ENCODE measurements at places on chromosomes 2 and 18.

- DNase-seq = no peak
These were observed 2.4 kb downstream of the MOGAT1 start for GRCh38 chr2:222673883-222674282.

DNA sequence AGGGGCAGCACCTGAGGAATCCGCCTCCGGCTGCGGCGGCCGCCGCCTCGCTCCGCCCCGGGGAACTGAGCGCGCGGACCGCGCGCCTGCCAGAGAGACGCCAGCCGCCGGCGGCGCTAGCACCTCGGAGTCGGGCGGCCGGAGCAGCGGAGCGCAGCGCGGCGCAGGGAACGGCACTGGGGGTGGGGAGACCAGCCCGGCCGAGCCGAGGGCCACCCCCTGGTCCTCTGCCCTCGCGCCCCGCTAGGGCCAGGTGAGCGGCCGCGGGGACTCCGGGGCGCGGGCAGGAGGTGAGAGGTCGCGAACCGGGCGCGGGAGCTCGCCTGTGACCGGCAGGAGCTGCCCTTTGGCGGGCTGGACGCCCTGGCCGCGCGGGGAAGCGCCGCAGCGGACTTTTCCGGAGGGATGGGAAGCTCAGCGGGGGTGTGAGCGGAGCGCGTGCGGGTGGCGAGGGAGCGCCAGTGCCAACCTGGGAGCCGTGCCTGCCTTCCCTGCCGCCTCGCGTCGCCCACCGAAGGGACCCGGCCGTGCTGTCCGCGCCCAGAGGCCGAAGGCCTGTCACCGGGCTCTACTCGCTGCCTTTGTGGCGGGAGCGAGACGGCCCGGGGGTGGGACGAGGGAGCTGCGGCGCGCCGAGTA, at the start of gene GREB1L:
Gene GREB1L, plus strand, starts transcription at position 92 of the 639 bp plus-strand sequence. CDS start 141,287 bp downstream, outside the sequence.
- DNase-seq = no peak

DNA sequence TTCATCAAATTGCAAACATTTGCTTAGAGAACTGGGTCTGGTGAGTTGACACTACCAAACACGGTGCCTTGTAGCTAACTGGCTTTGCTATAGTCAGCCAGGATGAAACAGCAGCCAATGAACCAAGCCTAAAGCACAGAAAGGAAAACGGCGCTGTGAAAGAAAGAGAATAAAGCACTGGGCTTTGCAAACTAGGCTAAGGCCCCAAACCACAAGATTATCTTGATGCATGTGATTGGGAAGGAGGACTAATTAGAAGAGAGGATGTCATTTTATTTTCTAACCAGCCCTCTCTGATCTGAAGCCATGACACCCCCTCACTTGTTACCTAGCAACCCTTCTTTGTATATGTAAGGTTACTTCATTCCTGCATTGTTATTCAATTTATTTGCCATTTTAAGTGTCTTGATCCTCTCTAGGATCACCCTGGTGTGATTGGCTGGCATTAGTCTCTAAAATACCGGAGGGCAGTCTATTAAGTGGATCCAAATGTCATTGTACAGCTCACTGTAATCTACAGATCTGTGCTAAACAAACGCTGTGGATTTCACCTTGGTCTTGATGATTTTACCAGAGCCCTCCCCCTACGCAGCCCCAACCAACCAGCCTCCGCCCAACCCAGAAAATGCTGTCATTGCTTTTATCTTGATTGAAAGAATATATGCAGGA, 395.4 kb upstream of the ACVR2A start:
- DNase-seq = peak; percentile 2

- DNase-seq = no peak
These were observed 8.6 kb downstream of the FAM171B start for GRCh38 chr2:186702501-186702900.

DNA sequence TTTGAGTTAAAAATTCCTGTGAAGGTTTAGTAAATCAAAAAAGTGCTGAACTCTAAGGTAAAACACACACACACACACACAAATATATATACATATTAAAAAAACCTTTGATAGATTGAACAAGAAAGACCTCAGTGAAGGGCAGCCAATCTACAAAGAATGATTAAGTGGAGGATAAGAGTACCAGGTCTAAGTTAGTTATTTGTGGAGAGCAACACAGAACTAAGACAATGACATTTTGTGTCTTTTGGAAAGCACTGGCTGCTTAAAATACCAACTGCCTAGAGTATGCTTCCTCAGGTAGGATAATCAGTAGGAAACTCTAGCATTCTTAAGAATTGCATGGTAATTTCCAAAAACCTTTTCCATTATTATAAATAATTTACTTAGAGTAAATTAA, 481.4 kb upstream of the SYT4 start:
- DNase-seq = no peak

DNA sequence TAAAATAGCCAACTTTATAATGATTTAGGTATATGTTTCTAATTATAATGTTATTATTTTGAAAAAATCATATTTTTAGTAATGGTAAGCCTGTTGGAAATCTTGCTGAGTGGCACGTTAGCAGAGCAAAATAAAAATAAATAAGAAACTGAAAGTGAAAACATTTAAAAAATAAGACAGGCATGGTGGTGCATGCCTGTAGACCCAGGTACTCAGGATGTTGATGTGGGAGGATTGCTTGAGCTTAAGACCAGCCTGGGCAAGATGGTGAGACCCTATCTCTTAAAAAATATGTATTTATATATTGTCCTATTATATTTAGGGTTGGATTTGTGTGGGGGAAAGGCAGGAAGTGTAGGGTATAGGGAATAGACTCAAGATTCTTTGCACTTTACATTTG, 15.8 kb upstream of the ANKRD12 start:
- DNase-seq = no peak

DNA sequence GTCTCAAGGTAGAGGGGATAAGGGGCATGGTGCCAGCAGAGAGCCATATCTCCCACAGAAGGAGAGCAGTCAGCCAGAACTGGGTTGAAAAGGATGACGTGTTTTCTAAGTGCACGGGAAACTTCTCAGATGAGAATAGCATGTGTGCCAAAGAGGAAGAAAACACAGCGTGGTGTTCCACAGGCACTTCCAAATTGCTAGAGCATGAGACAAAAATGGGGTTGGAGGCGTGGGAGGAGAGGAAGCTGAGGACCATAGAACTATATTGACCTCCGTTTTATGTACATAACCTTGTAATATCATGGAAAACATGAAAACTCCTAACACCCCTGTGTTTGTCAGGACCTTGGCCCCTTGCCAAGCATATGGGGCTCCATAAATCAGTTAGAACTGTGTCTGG, 682.7 kb upstream of the RAB6C start:
- DNase-seq = no peak

GRCh38 chr2:169162613-169163012, 93.2 kb downstream of the DHRS9 start:
- DNase-seq = no peak
